ENCODE measurements at places on chromosomes 6 and 20. TPM values are rescaled to one million over a fixed set of nuclear protein-coding genes. Genes with fewer than 3 reads are reported as not detected.

- H3K27ac ChIP-seq, result no peak overlapping the region
- no peak overlapping the region for H3K4me3 ChIP-seq
- no peaks in the 10 kb centered on the region for H3K27me3 ChIP-seq
- peaks cover 4% of the 10 kb centered on the region for H3K36me3 ChIP-seq
- H3K4me1 ChIP-seq, result peaks cover 10% of the 10 kb centered on the region
Observed at GRCh38 chr20:58637466-58638213, 13.4 kb upstream of the STX16 start.

- H3K4me3 ChIP-seq, result no peak overlapping the region
- no peaks in the 10 kb centered on the region for H3K36me3 ChIP-seq
- H3K27ac ChIP-seq, result no peak overlapping the region
- no peak for DNase-seq
- H3K27me3 ChIP-seq, result peaks cover 19% of the 10 kb centered on the region
- no peaks in the 10 kb centered on the region for H3K4me1 ChIP-seq
Observed at GRCh38 chr6:152598421-152598820, 38.7 kb downstream of the SYNE1 start.

DNA sequence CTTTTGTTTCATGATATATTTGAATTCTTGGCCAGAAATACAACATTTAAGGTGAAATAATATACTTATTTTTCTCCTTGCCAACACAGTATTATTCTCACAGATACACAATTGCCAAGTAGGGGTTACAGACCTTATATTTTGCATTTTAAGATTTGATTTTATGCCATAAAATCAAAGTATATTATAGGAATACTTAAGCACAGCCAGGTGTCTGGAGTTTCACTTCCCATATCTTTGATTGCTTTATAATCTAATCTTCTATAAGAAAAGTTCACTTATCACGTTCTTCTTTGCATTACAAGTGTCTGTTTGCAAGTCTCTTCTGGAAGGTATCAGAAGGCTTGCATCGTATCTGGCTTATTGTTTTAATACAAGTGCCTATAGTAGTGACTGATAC lies 327.7 kb upstream of the MANEA start:
- no peaks in the 10 kb centered on the region for H3K27me3 ChIP-seq
- peaks cover 8% of the 10 kb centered on the region for H3K4me1 ChIP-seq
- no peak for DNase-seq
- H3K36me3 ChIP-seq, result no peaks in the 10 kb centered on the region

GRCh38 chr6:25007269-25007699 lies 71.5 kb upstream of the RIPOR2 start:
- peaks cover 48% of the 10 kb centered on the region for H3K4me1 ChIP-seq
- H3K4me3 ChIP-seq, result no peak overlapping the region
- peak overlapping the region; percentile 75 for H3K27ac ChIP-seq
- DNase-seq, result no peak

SLC22A7 gene
- total RNA-seq, result not detected

DNA sequence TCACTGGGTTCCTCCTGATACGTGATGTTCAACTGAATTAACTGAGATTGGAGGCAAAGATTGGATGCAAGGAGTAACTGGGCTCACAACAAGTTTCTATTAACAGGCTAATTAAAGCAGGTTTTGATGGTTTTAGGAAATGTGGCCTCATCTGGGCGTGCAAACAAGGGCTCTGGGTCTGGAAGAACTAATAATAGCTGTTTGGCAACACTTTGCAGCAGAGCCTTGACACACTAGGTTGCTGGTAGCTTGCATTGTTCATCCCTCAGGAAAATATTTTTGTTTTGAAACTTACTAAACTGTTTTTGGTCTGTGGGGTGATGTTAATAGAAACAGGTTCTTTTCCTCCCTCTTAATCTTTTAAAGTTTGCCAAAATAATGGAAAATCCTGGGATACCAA lies 117.2 kb upstream of the CD93 start:
- no peaks in the 10 kb centered on the region for H3K4me1 ChIP-seq
- no peak overlapping the region for H3K4me3 ChIP-seq
- no peaks in the 10 kb centered on the region for H3K36me3 ChIP-seq

ZBTB9 gene
- 6.8 TPM for total RNA-seq

DNA sequence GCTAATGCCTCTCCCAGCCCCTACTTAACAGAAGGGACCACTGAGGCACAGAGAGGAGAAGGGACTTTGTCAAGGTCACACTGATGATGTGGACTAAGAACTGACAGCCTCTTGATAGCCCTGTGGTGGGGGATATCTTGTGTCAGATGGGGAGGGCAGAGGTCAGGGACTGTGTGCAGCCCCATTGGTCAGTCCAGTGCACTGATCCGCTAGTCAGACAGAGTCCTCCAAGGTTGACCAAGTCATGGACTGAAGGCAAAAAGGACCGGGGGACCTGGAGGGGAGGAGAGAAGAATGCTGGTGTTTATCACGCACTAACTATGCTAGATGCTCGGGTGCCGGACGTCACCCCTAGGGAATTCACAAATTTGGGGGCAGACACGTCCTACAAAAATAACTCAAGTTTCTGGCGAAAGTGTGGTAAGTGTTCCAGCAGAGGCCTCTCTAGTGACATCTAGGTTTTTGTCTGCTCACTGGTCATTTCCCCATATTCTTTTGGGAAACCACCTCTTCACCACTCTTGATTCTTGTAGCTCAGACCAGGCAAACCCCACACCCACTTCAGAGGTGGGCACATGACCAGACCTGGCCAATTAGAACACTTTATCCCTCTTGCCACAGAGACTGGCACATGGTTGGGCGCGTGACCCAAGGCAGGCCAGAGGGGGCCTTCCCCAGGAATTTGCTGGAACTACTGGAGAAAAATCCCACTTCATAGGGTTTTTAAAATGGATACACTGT lies 21.0 kb downstream of the TCF15 start:
- H3K36me3 ChIP-seq, result no peaks in the 10 kb centered on the region
- no peak for DNase-seq
- H3K4me3 ChIP-seq, result no peak overlapping the region
- H3K27me3 ChIP-seq, result peaks cover 42% of the 10 kb centered on the region
- no peaks in the 10 kb centered on the region for H3K4me1 ChIP-seq
- no peak overlapping the region for H3K27ac ChIP-seq

ZSCAN23 gene
- total RNA-seq, result 2.1 TPM

GRCh38 chr6:130457605-130458004 lies 91.8 kb downstream of the TMEM200A start:
- no peak overlapping the region for H3K4me3 ChIP-seq
- no peaks in the 10 kb centered on the region for H3K36me3 ChIP-seq
- no peak for DNase-seq
- H3K27me3 ChIP-seq, result peaks cover 8% of the 10 kb centered on the region

ZNF391 gene
- 4.1 TPM for total RNA-seq

DNA sequence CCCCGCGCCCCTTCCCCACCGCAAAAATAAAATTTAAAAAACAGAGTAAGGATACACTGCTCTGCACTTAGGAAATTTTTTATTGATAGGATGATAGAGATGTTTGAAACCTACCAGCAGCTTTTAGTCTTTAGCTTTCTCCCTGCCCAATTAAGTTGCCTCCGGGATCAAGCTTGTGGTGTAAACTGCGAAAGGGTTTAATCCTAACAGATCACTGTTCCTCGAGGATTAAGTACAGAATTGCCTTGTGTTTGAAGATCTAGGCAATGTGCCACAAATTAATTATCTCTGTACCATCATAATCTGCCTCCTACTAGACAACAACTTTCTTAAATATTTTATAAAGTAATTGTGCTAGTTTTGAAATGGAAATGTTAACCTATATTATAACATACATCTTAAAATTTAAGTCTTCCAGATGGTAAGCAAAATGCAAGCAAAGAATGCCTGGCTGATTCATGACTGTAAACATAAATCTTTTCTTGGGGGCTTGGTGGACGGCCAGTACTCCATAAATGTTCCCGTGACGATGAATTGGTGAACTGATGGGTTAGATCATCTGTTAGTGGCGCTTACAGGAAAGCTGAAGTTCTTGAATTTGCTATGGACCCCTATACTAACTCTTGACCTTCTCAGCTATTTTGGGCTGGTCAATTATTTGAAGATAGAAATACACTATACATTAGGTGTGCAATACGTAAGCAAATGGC lies 58.0 kb upstream of the ARHGAP18 start:
- no peaks in the 10 kb centered on the region for H3K36me3 ChIP-seq
- H3K27me3 ChIP-seq, result peaks cover 8% of the 10 kb centered on the region
- peak overlapping the region; percentile 79 for H3K4me3 ChIP-seq
- H3K4me1 ChIP-seq, result peaks cover 9% of the 10 kb centered on the region
- no peak overlapping the region for H3K27ac ChIP-seq

PGBD1 gene
- total RNA-seq, result 8.5 TPM

ENPP5 gene
- total RNA-seq, result 0.12 TPM

DNA sequence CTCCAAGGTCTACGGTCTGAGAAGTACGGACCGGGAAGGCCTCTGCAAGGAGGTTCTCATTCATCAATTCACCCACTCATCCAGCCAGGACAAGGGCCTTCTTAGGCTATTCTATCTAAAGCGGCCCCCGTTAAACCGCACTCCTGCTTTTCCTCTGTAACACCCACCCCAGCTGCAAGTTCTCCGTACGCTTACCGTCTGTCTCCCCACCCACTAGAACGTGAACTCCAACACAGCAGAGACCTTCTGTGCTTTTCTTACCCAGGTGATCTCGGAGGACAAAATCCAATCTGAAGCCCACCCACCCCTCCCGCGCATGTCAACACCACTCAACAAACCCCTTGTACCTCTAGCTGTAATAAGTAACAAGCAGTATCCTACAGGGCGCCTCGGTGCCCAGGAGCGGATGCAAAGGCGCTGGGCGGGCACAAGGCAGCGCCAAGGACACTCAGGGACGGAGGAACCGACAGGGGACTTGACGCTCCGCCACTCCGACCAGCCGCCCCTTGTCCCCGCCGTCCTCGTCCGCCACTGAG lies 351 bp downstream of the AURKA start:
- no peak overlapping the region for H3K27ac ChIP-seq
- no peaks in the 10 kb centered on the region for H3K27me3 ChIP-seq
- no peak overlapping the region for H3K4me3 ChIP-seq
- H3K4me1 ChIP-seq, result peaks cover 12% of the 10 kb centered on the region
- DNase-seq, result no peak

SALL4 gene
- total RNA-seq, result 0.68 TPM

- H3K36me3 ChIP-seq, result peaks cover 30% of the 10 kb centered on the region
- no peak for DNase-seq
- peaks cover 3% of the 10 kb centered on the region for H3K4me1 ChIP-seq
- no peak overlapping the region for H3K27ac ChIP-seq
Observed at GRCh38 chr6:36109092-36109491, 21.2 kb upstream of the MAPK13 start.

DNA sequence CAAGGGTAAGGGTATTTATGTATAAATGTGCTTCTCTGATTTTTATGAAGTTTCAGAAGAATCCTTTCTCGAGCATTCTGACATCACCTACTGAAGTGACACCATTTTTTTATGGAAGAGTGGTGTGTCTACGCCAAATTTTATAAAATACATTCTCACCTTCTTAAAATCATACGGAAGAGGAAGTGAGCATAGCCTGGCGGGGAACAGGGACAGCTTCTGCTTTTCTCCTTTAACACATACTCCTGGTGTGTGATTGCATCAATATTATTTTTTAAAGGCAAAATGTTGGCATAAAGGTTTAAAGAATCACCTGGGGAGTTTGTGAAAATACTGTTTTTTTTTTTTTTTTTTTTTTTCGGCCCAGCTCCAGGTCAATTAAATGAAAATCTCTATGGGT lies 733.6 kb upstream of the MAN1A1 start:
- no peak for DNase-seq
- H3K4me3 ChIP-seq, result no peak overlapping the region
- H3K27ac ChIP-seq, result no peak overlapping the region
- no peaks in the 10 kb centered on the region for H3K36me3 ChIP-seq
- H3K4me1 ChIP-seq, result no peaks in the 10 kb centered on the region

- peaks cover 5% of the 10 kb centered on the region for H3K4me1 ChIP-seq
- H3K27me3 ChIP-seq, result no peaks in the 10 kb centered on the region
- H3K4me3 ChIP-seq, result no peak overlapping the region
- peaks cover 6% of the 10 kb centered on the region for H3K36me3 ChIP-seq
- H3K27ac ChIP-seq, result no peak overlapping the region
Observed at GRCh38 chr6:38163186-38164130, 343.9 kb downstream of the ZFAND3 start.

DNA sequence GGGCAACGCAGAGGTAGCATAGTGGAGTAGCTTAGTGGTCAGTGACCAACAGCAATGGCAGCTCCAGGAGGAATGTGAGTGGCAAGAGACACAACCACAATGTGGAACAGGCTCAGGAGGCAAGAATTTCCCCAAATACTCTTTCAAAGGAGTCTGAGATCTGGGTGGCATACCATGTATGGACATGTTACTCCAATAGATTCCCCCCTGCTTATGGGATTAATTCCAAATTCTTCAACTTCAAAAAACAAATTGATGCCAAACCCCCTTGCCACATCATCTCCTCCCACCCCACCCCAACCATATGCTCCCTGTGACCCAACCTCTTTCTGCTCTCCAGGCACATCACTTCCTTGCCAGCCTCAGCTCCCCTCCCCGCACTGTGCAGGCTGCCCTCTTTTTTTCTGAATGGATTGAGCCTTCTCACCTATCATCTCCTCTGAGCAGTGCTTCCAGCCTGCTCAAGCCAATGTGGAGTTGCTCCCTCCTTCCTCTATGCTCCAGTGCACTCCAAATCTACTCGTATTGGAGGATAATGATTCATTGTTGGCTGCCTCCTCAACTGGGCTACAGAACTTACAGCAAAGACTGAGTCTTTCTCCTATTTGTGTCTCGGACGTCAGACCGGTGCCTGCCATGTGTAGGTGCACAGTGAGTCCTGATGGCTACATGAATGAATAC lies 93.0 kb upstream of the CEP85L start:
- no peak overlapping the region for H3K27ac ChIP-seq
- no peaks in the 10 kb centered on the region for H3K36me3 ChIP-seq
- H3K27me3 ChIP-seq, result peaks cover 1% of the 10 kb centered on the region
- no peak for DNase-seq
- no peak overlapping the region for H3K4me3 ChIP-seq
- peaks cover 11% of the 10 kb centered on the region for H3K4me1 ChIP-seq

NR2E1 gene
- total RNA-seq, result not detected

BPIFA1 gene
- not detected for total RNA-seq

DNA sequence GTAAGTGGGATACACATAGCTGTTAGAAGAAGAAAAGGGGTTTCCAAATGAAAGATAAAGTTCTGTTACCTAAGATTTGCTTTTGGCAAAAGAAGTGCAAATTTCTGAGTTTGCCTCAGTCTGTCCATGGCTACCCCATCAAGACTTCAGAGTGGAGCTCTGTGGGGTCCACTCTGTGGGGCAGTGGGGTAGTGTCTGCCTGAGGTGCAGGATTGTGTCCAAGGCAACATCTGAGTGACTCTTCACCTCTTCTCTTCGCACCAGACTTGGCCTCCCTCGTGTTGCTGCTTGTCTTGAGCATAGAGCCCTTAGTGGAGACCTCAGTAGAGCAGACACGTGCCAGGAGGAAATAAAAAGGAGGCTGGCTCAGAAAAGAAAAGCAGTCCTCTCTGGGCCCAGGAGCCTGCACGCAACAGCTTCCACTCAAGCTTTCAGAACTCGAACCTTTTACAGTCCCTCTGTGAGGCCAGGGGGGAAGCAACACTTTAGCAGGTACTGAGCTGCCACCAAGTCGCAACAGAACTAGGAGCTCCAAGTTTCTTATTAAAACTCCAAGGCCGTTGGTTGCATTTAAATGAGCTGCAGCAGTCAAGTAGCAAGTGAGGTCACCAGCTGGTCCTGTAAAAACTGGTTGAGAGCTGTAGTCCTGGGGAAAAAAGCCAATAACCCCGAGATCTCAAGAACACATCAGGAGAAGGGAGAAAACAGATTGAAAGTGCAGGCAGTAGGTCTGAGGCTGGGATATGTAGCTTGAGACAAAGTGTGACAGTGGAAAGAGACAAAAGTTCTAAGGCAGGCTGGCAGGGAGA lies 413.5 kb downstream of the CDC5L start:
- no peaks in the 10 kb centered on the region for H3K27me3 ChIP-seq
- no peak for DNase-seq
- no peak overlapping the region for H3K4me3 ChIP-seq
- no peak overlapping the region for H3K27ac ChIP-seq

LY6G6D gene
- not detected for total RNA-seq
